ENCODE measurements at places on chromosomes 7 and 10. TPM values are rescaled to one million over a fixed set of nuclear protein-coding genes. Genes with fewer than 3 reads are reported as not detected.

The MSS51 gene
- 0.57 TPM for total RNA-seq

The PTPRN2 gene
- total RNA-seq, result 5.5 TPM

The NRP1 gene
- total RNA-seq, result 61.5 TPM

The SPAG6 gene
- total RNA-seq, result 0.74 TPM

The PLEKHS1 gene
- not detected for total RNA-seq

The CALHM3 gene
- not detected for total RNA-seq

The TMEM196 gene
- not detected for total RNA-seq

The INTS15 gene
- 18.7 TPM for total RNA-seq

The PRKAR2B gene
- 7.7 TPM for total RNA-seq

The PLXNA4 gene
- 5.5 TPM for total RNA-seq

The NPSR1 gene
- total RNA-seq, result not detected

The OR6V1 gene
- not detected for total RNA-seq

The ASB10 gene
- total RNA-seq, result not detected

The BTBD16 gene
- total RNA-seq, result not detected

The TAS2R3 gene
- 0.17 TPM for total RNA-seq

The ZFAND2A gene
- 51.4 TPM for total RNA-seq

The GSTO2 gene
- total RNA-seq, result 0.06 TPM

The TMEM184A gene
- 1.7 TPM for total RNA-seq
